A549 treated with Mapracorat at 1 μM for 4 hours (cell line): ENCODE measurements at places on chromosomes 11 and 22. TPM values are rescaled to one million over a fixed set of nuclear protein-coding genes. Genes with fewer than 3 reads are reported as not detected.

The NXPE2 gene
- not detected in 5 replicates for total RNA-seq

The WNT11 gene
- 1.0 to 1.9 TPM (median 1.7 TPM) in 5 replicates for total RNA-seq

The LMO2 gene
- total RNA-seq: 0.36 to 1.1 TPM (median 0.72 TPM) in 5 replicates

The NEFH gene
- 0.03 to 0.16 TPM (median 0.09 TPM) in 5 replicates for total RNA-seq

The MEI1 gene
- not detected in 5 replicates for total RNA-seq

The MMP3 gene
- 0.13 to 0.48 TPM in 2 of 5 replicates, not detected in the others for total RNA-seq

The TTC17 gene
- total RNA-seq: 26.3 to 30.0 TPM (median 28.8 TPM) in 5 replicates
